ENCODE measurements at places on chromosomes 4 and X.

DNA sequence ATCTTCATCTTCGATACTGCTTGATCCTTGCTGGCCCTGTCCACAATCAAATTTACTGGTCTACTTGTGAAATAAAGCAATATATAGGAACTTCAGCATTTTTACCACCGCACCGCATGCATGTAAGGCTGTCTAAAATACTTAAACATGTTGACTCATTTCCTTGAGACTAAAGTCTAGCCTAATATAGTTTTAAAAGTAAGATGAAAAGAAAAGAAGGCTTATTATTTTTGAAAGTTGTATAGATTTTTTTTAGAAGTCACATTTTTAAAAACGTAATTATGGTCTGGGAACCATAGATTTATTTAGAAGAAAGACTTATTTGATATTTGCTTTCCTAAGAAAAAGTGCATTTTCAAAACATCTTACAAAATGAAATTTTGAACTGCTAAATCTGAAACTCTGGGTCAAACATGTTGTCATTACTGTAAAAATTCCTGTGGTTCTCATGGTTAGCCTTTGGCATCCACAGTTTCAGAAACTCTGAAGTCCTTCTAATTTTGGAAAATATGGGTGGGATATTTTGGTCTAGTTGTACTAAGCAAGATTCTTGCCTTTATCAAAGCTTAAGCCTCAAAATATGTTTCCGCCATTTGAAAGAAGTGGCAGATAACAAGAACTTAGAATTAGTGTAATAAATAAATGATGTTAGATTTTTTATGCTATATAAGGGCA, 423.5 kb upstream of the CTSO start:
- DNase-seq = no peak

DNA sequence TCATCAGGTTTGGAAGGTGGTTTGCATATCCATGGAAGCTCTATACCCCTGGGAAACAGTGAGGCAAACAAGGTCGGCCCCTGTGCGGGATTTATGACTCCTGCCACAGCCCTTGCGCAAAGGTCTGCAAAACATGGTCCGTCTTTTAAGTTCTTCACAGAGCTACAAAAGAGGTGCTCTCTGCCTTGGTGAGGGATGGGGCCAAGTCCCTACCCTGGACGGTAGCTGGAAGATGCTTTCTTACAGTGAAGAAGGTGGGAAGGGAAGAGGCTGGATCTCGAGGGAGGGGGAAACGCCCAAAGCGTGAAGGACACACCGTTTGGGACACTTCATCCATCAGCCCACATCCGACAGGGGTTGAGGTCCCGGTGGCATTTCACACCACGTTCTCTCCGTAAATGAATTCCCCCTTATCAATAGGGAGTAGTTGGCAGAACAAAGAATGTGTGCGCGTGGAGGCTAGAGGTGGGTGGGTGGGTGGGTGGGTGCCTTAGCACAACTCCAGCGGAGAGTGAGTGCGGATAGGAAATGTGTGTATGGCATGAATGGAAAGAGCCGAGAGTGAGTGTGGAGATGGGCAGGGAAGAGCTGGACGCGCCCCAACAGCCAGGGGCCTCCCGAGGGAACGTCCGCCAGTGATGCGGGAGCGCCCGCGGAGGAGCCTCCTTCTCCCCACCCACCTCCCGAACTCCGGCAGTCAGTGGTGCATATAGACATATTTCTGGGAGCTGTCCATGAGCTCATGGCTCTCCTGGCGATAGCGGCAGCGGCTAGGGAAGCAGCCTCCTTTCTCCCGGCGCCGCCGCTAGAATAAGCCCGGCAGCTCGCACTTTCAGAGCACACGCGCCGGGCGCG, 68.3 kb downstream of the LARP7 start:
- no peak for DNase-seq

DNA sequence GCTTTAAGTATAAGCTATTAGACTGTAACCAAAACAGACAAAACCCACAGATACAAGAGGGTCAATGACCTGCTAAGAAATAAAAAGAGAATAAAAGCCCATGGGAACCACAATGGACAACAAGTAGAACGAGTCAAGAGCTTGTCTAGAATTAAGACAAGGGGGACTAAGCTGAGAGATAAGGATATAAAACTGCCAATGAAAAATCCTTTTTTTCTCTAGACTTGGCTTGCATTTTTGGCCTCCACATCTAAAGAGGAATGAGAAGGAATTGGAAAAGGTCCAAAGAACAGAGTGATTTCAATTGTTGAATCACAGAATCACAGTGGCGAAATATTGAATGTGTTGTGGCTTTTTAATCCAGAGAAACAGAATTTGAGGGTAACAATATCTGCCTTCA, 135.7 kb downstream of the QDPR start:
- no peak for DNase-seq

GRCh38 chr4:83082777-83083176, 31.8 kb downstream of the PLAC8 start:
- DNase-seq = no peak

- no peak for DNase-seq
Measured at GRCh38 chr4:77481856-77482255, 123.8 kb upstream of the CXCL13 start.

- no peak for DNase-seq
Measured at GRCh38 chr4:187479511-187479910, 516.1 kb upstream of the ZFP42 start.

DNA sequence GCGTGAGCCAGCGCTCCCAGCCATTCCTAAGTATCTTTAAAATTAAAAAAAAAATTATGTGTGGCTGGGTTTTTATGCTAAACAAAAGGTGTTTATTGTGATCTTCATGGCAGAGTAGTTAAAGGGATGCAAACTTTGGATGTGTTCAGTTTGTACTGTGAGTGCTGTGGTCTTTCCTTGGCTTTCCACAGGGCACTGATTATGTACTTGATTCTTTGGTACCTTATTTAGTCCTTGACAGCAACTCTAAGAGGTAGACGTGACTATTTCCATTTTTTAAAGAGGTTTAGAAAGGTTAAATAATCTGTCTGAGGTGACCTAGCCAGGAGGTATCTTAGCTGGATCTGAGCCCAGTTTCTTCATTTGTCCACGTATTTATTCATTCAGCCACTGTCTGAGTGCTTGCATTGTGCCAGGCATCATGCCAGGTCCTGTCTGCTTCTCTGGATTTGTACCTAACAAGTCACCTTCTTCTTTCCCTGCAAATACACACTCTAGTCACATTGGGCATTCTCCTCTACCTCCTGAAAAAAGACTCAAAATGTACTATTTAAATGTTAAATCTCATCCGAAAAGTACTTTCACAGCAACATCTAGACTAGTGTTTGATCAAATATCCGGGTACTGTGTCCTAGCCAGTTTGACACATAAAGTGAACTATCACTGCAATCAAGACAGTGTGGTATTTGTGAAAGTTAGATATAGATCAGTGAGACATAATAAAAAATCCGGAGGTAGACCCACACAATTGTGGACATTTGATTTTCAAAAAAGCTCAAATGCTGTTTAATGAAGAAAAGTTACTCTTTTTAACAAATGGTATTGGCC, 31.5 kb downstream of the WWC2 start:
- DNase-seq = no peak

DNA sequence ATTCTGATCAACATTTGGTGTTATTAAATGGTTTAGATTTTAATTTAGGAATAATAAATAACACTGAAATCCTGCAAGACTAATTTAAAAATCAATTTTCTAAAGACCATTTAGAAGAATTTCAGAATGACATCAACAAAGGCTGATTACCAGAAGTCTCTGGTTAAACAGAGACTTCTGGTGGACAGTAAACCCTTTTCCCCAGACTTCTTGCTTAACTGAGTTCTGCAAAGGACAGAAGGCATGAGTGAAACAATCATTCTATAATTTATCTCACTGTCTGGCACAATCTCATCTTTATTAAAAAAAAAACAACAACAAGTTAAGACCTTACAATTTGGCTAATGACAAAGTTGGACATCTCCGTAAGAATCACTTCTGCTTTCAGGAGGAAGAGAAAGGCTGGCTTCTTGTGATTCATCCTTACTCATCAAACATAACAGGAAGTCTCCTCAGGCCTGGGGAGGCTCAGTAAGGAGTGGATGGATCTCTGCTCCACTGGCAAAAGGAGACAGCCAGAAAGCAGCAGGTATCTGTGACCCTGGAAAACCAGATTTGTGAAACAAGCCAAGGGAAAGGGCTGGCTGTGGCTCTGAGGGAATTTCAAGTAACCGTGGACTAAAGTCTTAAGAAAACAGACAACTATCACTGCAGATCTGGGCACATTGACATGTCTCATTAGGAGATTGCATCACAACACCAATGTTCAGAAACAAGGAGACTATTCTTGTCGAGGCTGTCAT, 908 bp upstream of the TLR6 start:
- DNase-seq = no peak

DNA sequence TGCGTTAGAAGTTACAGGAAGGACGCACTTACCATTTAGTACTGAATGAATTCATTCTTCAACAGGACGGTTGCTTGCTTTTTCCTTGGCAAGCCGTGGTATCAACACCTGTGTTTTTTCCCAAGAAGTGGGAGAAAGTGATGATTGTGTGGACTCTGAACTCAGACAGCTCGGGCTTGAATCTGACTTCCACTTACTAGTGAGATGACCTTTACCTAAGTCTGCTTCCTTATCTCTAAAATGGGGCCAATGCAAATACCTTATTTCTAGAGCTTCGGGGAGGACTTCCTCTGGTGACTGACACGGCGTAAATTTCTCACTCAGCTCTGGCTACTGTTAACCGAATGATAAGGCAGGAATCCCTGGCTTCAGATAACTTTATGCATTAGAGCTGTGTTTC, 146.8 kb upstream of the RBPJ start:
- no peak for DNase-seq

DNA sequence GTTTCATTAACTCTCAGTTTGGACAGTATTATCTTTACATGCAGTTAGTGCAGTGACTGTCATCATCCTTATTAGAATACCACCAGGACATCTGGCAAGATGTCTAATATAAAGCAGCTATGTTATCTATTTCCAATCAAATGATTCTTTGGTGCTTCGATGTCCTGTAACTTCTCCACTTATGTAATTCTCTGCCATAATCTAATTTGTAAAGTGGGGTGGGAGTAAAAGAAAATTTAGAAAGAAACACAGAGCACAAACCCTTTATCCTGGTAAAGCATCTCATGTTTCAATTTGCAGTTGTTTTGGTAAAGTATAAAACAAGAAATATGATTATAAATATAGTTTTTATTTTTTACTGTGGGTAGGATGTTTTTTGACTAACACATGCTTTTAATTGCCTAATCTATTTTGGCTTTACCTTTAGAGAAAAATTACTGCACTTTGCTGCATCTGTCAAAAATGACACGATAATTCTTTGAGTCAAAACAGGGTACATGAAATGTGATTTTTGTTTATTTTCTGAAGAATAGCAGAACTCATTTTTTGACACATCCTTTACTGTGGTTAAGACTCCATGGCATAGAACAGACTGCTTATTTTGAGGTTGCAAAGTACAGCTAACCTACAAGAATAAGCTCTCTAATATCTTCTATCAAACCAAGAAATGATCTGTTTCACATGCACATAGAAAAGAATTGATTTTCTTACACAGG, 382.9 kb downstream of the RPA4 start:
- no peak for DNase-seq

GRCh38 chrX:10904220-10904619, 206.9 kb upstream of the HCCS start:
- no peak for DNase-seq

GRCh38 chr4:37981425-37981824, 21.2 kb downstream of the PTTG2 start:
- no peak for DNase-seq

- DNase-seq = no peak
Measured at GRCh38 chr4:141746026-141746425, 109.6 kb downstream of the IL15 start.

GRCh38 chrX:37685381-37686359, at the start of gene XK:
Gene XK, plus strand, starts transcription at chrX:37685791. Its CDS starts 171 bp downstream, at chrX:37685962.
- no peak for DNase-seq

DNA sequence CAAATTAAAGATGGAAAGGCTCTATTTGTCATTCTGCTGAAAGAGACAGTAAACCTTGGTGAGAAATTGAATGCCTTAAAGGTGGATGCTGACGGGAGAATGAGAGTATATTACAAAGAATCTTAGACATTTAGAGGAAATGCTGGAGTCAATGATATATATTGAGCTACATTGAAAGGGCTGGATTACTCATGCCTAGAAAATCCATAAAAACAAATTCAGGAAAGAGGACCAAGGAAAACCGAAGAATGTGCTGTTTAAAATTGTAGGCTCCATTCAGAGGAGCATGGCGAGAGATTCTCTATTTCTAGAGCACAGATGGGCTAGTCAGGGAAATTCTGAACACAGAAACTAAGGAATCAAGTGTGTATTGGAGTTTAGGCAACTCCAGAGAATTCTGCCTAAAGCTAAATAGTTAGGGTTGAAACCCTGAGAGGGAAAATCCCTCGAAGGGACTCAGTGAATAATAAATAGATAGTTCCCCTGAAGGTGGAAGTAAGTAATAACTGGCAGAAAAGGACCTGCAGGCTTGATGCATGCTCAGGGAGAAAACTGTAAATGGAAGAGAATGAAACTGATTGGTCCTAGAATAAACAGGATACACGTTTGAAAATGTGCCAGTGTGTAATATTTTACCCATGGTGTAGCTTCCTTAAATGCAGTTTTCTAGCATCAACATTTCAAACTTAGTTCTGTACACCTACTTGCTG, 1532.4 kb upstream of the TENM3 start:
- DNase-seq = no peak

- DNase-seq = no peak
Measured at GRCh38 chrX:39961441-39961840, 136.3 kb downstream of the BCOR start.

- no peak for DNase-seq
Measured at GRCh38 chr4:156038772-156039171, 85.1 kb upstream of the CTSO start.

GRCh38 chrX:24306440-24306839, 7.4 kb downstream of the SUPT20HL2 start:
- DNase-seq = no peak

DNA sequence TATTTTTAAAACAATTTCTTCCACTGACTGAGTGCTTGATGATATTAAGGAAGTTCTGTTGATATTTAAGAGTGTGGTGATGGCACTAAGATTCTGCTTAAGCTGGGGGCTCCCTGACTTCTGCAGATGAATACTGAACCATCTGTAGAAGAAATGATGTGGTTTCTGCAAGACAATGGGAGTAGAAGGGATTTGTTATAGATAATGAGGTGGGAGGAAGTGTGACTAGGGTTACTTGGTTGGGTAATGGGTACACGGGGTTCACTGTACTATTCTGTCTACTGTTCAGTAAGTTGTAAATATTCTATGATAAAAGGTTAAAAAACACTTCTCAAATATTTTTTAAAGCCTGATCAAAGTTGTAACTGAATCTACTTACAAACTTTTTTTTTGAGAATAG, 60.9 kb upstream of the TXK start:
- no peak for DNase-seq

GRCh38 chr4:155430895-155431795, 54.4 kb upstream of the MAP9 start:
- DNase-seq = no peak

DNA sequence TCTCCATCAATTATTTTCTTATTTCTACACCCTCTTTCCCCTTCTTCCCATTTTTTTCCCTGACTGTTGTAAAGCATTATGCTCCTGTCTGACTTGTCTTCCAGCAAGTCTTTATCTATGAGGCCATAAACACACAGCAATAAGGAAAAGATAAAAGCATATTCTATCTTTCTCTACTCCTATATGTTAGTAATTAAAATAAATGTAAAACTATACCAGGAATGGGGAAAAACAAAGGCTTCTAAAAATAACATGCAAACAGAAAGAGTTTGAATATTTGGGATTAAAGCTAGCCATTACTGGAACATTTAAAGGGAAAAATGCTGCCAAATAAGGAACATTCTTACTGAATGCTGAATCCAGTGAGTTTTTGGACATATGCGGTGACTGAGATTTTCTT, 471.7 kb upstream of the HS3ST1 start:
- DNase-seq = no peak
